ENCODE measurements at places on chromosomes 12 and 14.

DNA sequence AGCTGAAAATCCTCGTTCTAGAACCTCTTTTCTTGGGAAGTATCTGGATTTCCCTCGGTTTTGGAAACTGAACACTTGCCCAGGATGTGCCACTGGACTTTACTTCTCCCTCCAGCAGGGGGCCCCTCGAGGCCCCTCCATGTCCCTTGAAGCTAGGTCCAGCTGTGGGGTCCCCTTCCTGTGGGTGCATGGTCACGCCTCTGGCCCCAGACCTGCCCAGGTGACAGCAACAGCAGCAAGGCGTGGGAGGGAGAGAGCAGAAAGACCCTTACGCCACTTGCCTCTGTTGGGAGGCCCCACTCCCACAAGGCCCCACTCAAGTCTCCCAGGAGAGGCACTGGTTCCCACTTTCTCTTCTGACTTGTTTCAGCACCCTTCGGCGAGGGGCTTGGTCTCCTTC, 3.1 kb downstream of the SLC25A29 start:
- DNase-seq = no peak

DNA sequence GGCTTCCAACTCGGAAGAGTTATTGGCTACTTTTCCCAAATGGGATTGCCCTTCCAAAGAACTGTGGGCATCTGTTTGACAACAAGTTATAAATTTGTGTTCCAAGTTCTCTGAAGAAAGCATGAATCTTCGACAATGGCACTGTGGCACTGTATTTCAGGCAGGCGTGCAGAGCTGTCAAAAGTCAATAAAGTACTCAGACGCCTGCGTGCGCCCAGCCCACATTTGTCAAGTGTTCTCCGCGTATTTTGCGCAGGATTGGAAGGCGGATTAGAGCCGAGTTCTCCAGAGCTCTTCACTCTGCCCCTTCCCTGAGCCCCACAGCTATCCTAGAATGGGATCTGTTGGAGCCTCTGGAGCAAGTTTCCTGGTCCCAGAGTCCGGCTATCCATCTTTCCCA, 103.2 kb downstream of the SLC25A47 start:
- no peak for DNase-seq

DNA sequence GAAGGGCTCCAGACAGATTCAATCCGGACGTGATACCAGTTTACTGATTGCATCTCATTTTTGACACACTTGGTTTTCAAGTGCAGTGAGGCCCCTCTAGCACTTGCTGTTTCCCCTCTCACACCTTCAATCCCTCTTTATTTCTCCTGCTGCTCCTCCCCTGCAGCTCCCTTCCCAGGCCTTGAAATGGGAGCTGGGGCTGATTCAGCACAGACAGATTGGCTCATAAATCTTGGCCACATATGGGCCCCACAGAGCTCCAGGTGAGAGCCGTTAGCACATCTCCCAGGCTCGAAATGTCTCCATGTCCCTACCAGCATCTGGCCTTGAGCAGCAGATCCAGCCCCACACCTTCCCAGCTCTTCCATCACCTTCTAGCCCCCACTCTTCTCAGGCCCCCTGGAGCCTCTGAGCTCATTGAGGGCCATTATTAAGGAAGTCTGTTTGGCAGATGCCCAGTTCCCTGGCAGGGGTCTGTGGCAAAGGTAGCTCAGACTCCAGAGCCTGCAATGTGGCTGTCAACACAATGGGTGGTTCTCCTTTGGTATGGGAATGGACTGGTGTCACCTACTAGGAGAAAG, 220.3 kb upstream of the FKBP4 start:
- DNase-seq = no peak

GRCh38 chr14:38910092-38910491, 192.9 kb downstream of the SEC23A start:
- no peak for DNase-seq

DNA sequence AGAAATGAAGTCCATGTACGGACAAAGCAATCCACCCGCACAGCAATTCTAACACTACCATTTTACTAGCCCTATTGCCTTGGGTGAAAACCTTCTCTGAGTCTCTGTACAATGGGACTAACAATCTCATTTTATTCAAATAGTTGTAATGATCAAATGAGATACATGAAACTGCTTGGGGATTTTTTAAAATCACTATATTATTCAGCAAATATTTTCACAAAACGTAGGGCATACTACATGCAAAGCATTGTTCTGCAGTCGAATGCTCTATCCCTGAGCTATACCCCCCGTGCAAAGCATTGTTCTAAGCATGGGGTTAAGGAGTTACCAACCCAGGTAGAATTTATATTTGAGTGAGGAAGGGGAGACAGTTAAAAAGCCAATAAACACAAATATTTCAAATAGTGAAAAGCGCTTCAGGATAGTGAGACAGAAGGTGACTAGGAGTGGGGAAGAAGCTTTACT, 554 bp upstream of the ATF7 start:
- DNase-seq = no peak

- DNase-seq = no peak
Measured at GRCh38 chr14:34168656-34169055, 217.8 kb upstream of the EGLN3 start.

DNA sequence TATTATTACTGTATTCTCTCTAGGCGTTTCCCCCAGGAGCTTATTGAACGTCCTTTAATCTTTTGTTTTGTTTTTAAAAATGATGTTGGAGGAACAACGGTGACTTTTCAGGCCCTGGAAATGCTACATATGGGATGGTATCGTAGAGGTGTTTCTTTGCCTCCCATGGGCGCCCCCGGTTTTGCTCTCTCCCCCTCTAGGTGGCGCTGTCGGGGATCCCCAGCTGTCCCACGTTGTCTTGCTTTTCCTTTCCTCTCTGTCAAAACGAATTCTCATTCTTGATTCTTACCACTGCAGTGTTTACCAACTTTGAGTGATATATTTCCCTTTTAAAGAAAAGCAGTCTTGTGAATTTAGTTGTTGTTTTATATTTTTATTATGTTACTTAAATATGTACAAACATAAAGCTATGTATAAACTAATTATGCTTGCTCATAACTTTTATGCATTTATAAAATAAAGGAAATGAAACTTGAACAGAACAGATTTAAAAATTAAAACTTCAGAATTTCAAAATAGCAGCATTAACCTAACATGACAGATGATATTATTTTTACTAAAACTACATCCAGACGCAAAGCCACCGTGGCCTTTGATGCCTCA, 171.9 kb downstream of the RGS6 start:
- peak; percentile 13 for DNase-seq

GRCh38 chr12:4829793-4830162, 79.9 kb upstream of the KCNA1 start:
- no peak for DNase-seq

- DNase-seq = no peak
Measured at GRCh38 chr12:117836999-117837736, 131.6 kb downstream of the KSR2 start.

DNA sequence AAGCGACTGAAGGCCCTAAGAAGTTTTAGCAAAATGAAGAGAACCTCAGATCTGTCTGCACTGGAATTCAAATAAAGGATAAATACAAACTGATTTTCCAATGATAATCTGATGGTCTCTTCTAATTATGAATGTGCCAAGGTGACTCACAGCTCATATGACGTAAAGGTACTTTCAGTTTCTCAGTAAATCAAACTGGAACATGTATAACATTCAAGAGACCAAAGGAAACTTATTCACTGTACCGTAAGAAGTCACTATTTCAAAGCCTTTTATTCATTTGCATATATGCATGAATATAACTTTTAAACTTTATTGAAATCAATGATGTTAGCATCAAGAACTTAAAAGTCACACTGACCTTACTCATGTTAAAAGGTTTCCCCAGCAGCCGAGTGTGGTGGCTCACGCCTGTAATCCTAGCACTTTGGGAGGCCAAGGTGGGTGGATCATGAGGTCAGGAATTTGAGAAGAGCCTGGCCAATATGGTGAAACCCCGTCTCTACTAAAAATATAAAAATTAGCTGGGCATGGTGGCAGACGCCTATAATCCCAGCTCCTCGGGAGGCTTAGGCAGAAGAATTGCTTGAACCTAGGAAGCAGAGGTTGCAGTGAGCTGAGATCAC, 52.2 kb downstream of the ATXN2 start:
- DNase-seq = no peak

- no peak for DNase-seq
Measured at GRCh38 chr12:45627407-45628069, 102.0 kb upstream of the ARID2 start.

- no peak for DNase-seq
Measured at GRCh38 chr12:87384226-87384625, 645.0 kb downstream of the C12orf50 start.

DNA sequence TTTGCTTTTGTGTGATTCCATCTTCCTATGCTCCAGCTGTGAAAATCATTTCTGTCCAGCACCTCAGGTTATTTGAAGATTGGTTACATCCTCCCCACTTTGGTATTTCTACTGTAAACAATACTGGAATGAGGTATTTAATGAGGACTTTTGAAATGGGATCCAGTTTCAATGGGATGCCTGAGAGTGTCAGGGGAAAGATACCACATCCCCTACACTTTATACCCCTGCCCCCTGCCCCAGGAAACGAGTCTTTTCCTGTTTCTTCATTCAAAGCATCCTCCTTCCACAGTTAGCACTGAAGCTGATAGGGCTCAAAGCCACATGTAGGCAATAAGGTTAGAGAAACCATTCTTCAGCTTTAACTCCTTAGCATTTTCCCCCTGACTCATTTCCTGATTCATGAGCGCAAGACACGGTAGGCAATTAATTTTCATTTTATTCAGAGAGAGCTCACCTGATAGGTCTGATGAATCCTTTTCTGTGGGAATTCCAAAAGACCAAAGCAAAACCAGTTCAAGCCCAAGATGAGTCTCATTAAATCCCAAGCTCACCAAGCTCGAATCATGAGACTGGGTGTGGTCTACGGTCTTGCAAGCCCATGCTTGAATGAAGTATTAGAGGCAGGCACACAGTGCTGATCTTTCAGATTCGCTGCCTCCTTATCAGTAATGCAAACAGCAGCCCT, 143.6 kb upstream of the CRY1 start:
- no peak for DNase-seq

- DNase-seq = no peak
Measured at GRCh38 chr14:54654605-54655004, 87.7 kb downstream of the SAMD4A start.

GRCh38 chr14:35669782-35670181, 135.8 kb downstream of the INSM2 start:
- DNase-seq = no peak

DNA sequence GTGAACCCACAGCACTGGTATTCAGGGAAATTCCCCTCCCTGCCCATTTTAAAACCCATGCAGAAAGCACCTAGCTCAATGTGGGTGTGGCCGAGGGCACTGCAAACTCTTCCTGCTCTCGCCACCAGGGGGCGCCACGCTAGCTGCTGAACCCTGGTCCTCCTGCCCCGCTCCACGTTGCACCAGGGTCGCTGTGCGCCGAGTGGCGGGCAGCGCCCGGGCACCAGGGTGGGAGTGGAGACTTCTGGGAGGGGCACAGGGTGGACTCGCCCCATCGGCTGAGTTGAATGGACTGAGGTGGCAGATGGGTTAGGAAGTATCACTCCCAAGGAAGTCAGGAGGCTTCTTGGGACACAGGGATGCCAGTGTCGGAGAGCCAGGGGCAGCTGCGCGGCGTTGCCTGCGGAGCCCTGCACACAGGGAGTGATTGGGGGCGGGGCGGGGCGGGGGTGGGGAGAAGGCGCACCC, 48.1 kb upstream of the BCL11B start:
- DNase-seq = peak; percentile 18

GRCh38 chr12:16588812-16589211, 17.1 kb downstream of the LMO3 start:
- no peak for DNase-seq

- DNase-seq = no peak
Measured at GRCh38 chr14:78254911-78255461, 84.8 kb downstream of the NRXN3 start.

DNA sequence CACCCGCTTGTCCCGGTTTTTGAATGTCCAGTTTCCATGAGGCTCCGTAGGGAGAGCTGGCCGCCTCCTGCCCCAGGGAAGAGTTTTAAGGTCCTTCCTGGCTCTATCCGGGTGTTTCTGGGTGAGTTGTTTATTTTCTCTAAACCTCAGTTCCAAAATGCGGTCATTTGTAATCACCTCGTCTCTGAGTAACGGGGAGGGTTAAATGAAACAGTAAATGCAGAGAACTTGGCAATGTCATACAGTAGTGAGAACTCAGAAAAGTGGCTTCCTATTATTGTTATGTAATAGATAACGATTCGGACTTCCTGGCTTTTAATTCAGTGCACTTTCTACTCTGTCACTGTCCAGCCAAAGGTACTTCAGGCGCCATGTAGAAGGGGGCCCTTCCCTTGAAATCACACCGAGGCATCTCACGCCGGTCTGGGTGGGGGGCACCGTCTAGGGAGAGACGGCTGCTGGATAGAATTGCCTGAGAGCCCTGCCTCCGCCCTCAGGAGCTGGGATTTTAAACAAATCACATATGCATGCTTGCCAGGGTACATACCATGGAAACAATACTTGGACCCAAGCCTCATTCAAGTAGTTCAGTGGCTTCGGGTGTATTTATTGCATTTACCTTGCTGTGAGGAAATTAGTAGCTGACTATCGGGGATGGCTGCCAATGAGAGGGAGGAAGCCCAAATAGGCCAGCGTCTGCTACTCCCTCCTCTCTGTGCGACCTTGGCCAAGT, 26.4 kb downstream of the NOS1 start:
- DNase-seq = no peak

DNA sequence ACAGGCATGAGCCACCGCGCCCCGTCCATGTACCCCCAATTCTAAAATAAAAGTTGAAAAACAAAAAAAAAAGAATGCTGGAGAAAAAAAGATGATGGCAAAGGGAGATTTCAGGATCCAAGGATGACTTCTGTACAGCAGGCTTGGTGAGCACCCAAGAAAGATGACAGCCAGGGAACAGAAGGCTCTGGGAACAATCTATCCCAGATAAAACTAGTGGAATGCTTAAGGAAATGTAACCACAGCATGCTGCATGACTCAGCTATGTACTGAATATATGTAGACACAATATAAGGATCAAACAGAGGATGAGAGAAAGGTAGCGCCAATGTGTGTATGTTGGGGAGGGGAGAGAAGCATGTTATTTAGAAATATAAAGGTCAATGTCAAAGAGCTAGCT, 123.7 kb upstream of the TMTC1 start:
- DNase-seq = no peak

- DNase-seq = no peak
Measured at GRCh38 chr12:264269-264668, 1.6 kb upstream of the SLC6A13 start.

- no peak for DNase-seq
Measured at GRCh38 chr14:71661441-71661840, 270.8 kb upstream of the RGS6 start.

- DNase-seq = no peak
Measured at GRCh38 chr12:70484464-70484863, 118.4 kb downstream of the KCNMB4 start.
